ENCODE measurements at places on chromosomes 11 and 22.
A peak's percentile ranks its signal among the peaks of the same experiment; 100 is the strongest.

DNA sequence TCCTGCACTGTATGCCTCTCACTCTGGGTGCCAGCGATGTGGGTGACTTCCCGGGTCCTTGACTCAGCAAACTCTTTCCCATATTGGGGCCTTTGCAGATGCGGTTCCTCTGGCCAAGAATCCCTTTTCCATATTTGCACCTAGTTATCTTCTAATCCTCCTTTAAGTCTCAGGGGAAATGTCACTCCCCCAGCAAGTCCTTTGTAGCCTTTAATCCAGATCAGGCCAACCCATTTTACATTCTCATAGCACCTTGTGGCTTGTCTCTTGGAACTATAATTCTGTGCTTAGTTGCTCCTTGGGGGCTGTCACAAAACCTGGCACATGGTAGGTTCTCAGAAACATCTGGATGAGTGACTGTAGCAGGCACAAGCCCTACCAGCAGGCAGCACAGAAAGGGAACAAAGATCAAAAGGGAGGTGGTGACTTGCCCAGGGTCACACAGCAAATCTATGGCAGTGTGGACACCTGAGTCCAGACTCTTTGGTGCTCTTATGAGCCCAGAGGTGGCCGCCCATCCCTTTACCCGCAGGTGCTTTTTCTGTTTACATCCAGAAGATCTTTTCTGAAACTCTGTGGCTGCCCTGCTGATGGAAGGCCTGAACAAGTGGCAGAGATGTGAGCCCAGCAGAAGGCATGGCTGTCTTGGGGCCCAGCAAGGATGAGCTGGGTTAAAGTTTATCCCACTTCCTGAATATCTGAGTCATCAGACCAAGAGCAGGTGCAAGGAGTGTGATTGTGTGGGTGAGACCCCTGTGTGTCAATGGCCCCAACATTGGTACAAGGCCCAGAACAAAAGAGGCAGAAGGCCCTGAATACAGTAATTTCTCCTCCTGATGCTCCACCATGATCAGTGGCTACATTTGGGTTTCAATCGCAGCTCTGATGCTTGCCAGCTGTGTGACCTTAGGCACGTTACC, 78.6 kb upstream of the GRK3 start:
- no peak for DNase-seq

DNA sequence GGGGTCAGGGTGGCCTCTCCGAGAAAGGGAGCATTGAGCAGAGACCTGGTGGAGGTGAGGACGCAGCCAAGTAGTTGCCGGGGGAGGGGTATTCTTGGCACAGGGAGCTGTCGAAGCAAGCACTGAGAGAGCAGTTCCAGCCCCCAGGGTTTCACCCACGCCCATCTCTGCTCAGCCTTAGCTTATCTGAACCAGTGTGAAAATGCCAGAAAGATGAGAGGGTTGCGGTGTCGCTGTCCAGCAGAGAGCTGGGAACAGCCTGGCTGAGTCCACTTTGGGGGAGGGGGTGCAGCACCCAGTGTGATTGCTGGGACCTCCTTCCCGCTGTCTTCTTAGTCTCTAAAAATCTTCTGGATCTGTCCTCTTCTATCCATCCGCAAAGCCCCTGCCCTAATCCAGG, 123.3 kb upstream of the TBCEL start:
- no peak for DNase-seq

- DNase-seq: no peak
Observed at GRCh38 chr11:26841818-26842473, 120.1 kb upstream of the SLC5A12 start.

GRCh38 chr11:77346906-77347603, 45.6 kb upstream of the GDPD4 start:
- no peak for DNase-seq

GRCh38 chr11:77113382-77114088, 10.9 kb downstream of the OMP start:
- DNase-seq: peak; percentile 24

DNA sequence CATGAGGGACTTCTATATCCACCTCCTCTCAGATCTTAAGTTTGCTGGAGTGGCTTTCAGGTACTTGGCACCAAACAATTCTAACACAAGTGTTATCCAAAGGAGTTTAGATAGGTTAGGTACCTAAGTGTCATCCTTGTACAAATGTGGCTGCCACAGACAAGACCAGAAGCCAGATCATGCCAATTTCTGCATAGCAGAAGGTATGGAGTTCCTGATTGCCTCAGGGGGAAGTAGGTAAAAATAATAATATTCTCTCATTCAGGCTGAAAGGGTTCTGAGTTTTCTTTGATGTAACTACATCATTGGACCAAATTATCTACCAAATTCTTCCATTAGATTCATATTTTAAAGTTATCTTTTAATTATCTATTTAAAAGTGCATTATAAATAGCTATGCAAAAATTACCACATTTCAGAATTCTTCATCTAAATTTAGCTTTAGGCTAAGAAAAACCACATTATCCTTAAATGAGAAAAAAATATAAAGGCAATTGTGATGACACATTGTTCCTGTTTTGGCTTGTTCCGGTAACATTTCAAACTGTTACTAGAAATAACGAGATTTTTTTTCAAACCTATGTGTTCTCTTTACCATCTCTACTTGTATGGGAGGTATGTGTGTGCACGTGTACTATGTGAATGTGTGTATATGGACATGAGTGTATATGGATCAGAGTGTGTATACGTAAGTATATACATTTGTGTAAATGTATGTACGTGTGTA, 66.2 kb upstream of the POU2AF2 start:
- peak; percentile 48 for DNase-seq
